ENCODE measurements at places on chromosomes 3 and 15.

- no peak for DNase-seq
These were observed 292.4 kb upstream of the SOX14 start for GRCh38 chr3:137471558-137472204.

- DNase-seq: no peak
These were observed 40.2 kb upstream of the IDH2 start for GRCh38 chr15:90142216-90143165.

GRCh38 chr15:31487811-31488436, 161.3 kb downstream of the KLF13 start:
- DNase-seq: peak; percentile 18

DNA sequence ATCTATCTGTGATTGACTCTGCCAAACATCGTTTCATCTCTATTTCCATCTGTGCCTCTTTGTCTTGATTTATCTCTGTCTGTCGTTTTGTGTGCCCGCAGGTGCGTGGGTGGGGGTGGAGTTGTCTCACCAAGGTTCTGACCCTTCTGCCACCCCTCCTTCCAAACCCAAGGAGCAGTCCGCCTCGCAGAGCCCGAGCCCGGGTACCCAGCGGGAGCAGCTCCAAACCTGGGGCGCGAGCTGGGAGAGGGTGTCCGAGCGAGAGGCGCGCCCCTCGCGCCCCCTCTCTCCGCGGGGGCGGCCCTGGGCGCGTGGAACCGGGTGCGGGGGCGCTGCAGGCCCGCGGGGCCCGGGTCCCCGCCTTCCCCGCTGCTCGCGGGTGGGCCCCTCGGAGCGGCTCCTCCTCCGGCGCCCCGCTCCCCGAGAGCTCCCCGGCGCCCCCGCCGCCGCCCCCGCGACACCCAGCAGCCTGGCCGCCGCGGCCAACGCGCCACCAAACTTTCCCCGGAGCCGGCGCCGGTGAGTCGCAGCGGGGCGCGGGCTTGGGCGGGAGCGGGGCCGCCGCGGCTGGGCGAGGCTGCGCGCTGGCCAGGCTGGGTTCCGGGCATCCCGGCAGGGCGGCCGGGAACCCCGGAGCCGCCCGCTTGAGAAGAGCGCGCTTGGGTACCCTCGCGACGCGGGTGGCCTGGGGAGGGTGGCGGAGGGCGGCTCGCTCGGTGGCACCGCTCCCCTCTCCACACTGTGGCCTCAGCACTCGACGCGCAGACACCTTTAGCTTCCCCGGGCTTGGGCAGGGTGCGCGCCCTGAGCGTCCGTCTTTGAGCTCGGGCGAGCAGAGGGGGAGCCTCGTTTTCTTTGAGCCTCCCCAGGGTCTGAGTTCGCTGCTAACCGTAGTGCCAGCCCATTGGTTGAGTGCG, at the start of gene HRH1:
Gene HRH1, plus strand, starts transcription at position 458 of the 917 bp plus-strand sequence. CDS start 104,545 bp downstream, outside the sequence.
- no peak for DNase-seq

DNA sequence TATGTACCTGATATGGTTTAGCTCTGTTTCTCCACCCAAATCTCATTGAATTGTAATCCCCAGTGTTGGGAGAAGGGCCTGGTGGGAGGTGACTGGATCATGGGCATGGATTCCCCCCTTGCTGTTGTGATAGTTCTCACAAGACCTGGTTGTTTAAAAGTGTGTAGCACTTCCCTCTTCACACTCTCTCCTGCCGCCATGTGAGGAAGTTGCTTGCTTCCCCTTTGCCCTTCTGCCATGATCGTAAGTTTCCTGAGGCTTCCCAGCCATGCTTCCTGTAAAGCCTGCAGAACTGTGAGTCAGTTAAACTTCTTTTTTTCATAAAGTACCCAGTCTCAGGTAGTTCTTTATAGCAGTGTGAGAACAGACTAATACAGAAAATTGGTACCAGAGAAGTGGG, 93.1 kb downstream of the C3orf70 start:
- DNase-seq: no peak

Measured in A172 (cell line).